ENCODE measurements at places on chromosomes 7 and 10.

DNA sequence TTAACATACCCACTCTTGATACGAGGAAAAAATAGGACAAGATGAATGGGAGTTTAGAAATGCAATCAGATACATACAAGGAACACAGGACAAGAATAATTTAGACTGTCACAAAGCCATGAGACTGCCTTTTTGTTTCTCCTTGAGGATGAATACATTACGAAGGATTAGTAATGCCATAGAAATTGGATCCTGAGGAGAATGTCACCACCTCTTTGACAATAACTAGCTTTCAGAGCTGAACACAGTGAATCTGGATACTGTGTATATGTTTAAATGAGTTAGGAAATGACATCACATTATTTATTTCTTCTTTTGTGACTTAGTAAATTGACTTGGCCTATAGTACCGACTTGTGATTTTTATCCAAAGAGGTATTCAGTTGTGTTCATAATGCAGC, 596.3 kb upstream of the CNTNAP2 start:
- no peak for DNase-seq

DNA sequence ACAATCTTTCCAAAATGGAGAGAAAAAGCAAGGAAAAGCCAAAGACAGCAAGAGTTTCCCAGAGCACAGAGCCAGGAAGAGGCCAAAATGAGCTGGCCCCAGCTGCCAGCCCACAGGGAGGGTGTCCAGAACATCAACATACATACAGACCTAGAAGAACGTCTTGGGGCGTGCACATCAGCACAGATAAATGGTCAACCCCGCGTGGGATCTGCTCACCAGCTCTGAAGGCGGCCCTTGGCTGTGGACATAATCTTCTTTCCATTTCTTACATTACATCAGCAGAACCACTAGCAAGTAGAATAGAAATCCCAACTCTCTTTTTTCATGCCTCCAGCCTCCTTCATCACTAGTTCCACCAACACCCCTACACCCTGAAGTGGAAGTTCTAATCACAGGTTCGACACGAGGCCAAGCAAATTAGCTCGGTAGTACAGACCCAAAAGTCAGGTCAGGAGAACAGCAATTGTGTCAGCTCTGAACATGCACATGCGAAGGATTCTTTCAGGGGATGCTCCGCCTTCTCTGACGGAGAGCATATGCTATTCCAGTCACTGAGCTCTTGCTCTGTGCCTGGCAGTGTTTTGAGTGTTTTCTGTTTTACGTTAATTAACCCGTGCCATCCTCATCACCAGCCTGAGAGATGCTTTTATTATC, 16.4 kb downstream of the SH3PXD2A start:
- no peak for DNase-seq

DNA sequence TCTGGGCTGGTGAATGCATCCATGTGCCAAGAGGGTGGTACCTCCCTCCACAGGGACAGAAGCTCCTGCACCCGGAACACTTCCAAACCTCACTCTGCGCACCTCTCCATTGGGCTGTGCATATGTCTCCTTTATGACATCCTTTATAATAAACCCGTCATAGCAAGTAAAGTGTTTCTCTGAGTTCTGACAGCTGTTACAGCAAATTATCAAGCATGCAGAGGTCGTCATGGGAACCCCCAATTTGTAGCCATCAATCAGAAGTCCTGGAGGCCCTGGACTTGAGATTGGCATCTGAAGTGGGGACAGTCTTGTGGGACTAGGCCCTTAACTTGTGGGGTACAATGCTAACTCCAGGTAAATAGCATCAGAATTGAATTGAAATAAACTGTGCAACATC, 29.4 kb upstream of the PARD3 start:
- no peak for DNase-seq

DNA sequence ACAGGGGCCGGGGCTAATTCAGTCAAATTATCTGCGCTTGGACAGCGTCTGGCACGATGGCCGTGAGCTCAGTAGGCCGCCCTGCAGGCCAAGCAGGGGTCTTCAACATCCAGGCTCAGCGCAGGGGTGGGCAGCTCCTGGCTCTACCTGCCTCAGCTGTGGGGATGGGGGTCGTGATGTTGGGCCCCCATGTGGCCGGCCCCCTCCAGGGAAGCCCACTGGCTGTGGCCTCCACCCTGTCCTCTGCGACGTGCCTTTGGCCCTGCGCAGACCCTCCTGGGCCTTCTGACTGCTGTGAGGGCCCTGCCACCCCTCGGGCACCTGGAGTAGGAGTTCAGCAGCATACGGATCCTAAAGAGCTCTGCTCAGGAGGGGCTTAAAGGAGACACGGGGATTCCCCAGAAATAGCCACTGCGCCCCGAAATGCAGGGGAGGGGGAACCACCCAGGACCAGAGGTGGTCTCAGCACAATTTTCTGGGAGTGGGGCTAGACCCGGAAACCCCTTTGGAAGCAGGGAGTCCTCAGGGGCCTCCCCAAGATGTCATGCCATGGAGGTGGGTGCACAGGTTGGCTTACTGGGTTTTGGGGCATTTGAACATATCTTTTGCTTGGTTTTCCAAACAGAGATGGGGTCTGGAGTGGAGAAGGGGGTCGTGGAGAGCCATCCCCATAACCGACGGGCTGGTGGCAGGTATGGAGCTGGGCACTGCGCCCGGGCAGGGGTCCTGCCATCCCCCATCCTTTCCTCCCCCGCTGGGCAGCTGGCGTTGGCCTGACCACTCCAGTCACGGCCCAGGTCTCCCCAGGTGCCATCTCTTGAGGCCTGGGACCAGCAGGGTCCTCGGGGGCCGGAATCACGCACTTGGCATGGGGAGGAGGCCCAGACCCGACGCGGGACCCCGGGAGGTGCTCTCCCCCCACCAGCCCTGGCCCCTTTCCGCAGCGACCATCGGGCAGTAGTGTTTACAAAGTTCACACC, 4.0 kb upstream of the ADAP1 start:
- no peak for DNase-seq

GRCh38 chr7:147711447-147711846, 879.1 kb upstream of the C7orf33 start:
- no peak for DNase-seq

DNA sequence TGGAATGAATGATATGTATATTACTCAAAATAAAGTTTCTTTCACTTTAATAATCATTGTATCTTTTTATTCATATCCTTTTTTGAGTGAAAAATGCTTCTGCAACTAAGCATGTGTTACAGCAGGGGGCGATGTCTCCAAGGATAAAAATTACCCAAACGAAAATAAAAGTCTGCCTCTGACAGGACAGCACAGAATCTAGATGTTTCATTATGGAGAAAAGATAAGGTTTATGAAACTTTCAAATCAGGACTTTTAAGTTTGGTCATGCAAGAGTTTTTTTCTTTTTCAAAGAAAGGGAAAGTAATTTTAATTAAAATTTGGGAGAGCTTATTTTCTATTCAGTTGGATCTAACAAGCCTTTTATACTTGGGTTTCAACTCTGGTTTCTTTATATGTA, 48.4 kb downstream of the TES start:
- DNase-seq, result no peak

DNA sequence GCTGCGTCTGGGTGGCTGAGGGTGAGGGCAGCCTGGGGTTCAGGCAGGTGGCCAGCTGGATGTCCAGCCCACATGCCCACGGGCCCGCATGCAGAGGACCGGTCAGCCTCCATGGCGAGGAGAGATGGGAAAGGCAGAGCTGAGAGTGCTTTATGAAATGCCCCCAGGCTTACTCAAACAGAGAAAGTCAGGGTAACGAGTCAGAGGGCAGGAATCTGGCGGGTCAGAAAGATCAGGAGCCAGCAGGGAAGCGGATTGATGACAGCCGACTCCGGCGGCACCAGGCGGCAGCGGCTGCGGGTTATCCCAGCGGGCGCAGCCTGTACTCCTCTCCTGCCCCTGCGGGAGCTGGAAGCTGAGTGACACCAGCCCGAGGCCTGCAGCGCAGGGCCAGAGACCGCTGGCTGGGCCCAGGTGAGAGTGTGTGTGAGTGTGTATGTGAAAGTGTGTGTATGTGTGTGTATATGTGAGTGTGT, 13.4 kb downstream of the SLC13A4 start:
- DNase-seq, result no peak

GRCh38 chr7:132757783-132758182, 181.5 kb upstream of the PLXNA4 start:
- no peak for DNase-seq

GRCh38 chr10:75136346-75136745, 24.9 kb downstream of the SAMD8 start:
- DNase-seq, result no peak

- no peak for DNase-seq
Measured at GRCh38 chr7:4195660-4196059, 486.4 kb upstream of the FOXK1 start.

DNA sequence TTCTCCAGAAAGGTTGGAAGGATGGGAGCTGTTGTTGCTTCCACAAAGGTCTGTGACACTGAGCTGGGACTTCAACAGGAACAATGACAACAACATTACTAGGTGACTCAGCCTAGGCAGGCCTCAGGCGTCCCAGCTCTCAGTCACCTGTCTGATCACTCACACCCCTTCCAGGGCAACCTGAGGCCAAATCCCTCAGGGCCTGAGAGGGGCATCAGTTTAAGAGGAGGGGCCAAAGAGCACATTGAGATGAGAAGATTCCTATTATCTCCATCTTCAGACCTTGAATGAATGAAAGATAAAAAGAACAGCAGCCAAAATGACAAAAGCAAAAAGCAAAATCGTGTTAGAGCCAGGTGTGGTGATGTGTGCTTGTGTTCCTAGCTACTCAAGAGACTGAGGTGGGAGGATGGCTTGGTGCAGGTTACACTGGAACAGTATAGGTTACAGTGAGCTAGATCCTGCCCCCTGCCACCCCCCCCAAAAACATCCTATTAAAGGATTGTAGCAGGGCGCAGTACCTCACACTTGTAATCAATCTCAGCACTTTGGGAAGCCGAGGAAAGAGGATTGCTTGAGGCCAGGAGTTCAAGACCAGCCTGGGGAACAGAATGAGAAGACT, at the start of gene ATG9B:
TSS of gene ATG9B (minus strand) at position 60 of the 622 bp plus-strand sequence. CDS start 71 bp downstream, outside the sequence.
- DNase-seq, result no peak

GRCh38 chr7:142632271-142633134, 116.8 kb upstream of the PRSS1 start:
- no peak for DNase-seq

GRCh38 chr10:79283616-79284015, 63.7 kb upstream of the PPIF start:
- DNase-seq, result no peak

- peak; percentile 7 for DNase-seq
Measured at GRCh38 chr10:8444630-8445029, 390.1 kb downstream of the GATA3 start.

DNA sequence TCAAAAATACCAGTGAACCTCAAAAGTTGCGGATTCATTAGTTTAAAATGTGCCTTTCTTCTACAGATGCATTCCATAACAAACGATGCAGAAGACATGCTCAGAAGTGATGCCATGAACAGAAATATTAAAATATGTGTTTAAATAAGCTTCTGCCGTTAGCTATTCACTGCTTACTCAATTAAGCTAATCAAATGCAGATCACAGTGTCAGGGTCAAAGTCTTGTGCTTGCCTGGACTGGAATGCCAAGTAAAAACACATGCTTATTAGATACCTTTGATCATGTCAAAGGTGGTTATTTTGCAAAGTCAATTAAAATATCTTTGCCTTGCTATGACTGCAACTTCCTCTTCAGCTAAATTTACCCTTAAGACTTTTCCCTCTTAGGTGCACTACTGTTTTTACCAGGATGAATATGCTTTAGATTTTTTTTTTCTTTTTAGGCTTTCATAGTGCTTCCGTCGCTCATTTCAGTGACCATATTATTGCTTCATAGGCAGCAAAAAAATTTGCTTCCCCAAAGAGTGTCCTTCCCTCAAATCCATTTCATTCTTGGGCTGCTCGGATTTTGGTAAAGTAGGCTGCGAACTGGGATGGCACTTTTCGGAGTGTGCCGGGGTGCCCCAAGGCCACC, 905 bp downstream of the ASB13 start:
- no peak for DNase-seq

GRCh38 chr7:5758753-5759335, 22.6 kb downstream of the RNF216 start:
- no peak for DNase-seq

GRCh38 chr10:71981876-71982230, 17.7 kb downstream of the CHST3 start:
- DNase-seq, result no peak

GRCh38 chr10:123535386-123535785, 130.8 kb upstream of the GPR26 start:
- DNase-seq, result no peak

DNA sequence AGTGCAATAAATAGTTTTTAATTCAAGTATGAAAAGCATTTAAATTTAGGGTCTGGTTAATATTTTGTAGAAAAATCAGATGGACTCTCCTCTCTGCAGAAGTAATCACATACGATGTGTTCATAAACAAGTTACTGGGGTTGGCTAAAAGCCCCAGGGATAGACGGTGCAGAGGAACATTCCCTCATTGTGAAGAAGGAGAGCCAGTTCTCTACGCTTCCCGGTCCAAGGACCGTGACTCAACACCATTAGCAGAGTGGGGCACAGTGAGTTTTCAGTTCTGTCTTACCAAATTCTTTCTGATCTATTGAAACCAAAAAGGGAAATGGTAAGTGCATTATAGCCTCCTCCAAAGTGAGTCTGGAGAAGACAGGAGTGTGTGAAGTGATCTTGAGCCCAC, 327.8 kb downstream of the WDR37 start:
- no peak for DNase-seq

DNA sequence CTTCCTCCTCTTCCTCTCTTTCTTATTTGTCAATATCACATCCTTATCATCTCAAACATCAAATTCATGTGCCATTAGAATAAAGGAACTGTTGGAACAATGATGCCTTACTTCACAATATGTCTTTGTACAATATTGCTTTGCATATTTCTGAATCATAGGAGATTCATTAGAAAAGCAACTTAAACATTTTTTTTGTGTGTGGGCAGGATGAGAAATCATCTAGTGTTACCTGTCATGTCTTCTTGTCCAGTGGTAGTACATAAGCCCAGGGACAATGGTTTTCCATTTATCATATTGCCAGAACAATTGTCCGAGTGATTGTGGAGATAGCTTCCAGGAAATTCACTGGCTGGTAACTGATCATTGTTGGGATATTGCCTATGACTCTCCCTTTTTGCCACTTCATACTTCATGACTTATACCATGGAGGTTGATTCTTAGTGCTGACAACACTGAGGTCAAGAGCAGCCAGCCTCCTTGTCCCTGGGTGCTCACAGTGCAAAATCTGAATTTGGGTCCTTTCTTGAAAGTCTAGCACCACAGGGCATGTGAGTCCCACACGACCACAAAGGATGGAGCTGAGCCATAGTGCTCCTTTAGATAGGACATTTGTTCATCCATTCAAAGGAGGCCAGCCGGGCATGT, 215.0 kb downstream of the MDFIC start:
- DNase-seq, result no peak

GRCh38 chr7:23196306-23196705, 14.5 kb downstream of the NUP42 start:
- no peak for DNase-seq

DNA sequence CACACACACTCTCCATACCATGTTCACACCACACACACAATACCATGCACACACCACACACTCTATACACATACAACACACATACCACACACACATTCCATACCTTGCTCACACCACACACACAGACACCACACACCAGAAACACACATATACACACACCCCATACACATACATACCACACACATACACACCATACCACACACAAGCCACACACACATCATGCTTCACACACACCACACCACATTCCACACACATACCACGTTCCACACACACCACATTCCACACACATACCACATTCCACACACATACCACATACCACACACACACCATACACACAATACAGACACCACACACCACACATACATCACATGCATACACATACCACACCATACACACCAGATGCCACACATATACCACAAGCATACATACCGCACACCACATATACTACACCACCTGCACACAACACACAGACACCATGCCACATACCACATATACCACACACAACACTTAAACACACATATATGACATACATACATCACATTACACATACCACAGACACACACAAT, 282.7 kb downstream of the POU6F2 start:
- no peak for DNase-seq
